ENCODE measurements at places on chromosomes 6 and 20.

- no peak for DNase-seq
Measured at GRCh38 chr6:80250391-80250997, 144.0 kb downstream of the BCKDHB start.

GRCh38 chr6:4965562-4966389, 38.1 kb downstream of the RPP40 start:
- no peak for DNase-seq

- peak; percentile 82 for DNase-seq
Measured at GRCh38 chr6:43172104-43173007, 1.3 kb downstream of the SRF start.

DNA sequence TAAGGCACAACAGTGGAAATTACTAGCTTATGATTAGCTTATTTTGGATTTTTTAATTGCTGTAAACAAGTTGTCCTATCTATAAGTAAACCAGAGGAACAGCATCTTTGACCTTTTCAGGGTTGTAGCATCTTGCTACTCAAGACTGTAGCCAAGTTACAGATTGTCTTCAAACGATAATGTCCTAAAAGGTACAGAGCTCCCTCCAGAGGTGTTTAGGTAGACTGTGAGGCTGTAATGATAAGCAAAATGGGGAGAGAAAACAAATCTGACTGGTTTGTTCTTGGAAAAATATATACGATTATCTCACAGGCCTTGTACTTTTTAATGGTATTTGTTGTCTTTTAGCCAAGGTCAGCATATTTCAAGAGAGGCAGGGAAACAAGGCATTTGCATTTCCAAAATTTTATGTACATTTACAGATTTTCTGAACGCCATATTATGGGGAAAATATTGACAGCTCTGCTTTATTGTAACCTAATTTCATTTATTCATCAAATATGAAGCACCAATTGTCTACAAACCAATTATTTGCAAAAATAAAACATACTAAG, 273.4 kb downstream of the MEI4 start:
- DNase-seq, result no peak

GRCh38 chr20:35304956-35305355, 12.7 kb upstream of the FAM83C start:
- no peak for DNase-seq

GRCh38 chr20:32312718-32313424, 35.4 kb downstream of the KIF3B start:
- no peak for DNase-seq

- DNase-seq, result no peak
Measured at GRCh38 chr6:80531681-80532619, 425.5 kb downstream of the BCKDHB start.

DNA sequence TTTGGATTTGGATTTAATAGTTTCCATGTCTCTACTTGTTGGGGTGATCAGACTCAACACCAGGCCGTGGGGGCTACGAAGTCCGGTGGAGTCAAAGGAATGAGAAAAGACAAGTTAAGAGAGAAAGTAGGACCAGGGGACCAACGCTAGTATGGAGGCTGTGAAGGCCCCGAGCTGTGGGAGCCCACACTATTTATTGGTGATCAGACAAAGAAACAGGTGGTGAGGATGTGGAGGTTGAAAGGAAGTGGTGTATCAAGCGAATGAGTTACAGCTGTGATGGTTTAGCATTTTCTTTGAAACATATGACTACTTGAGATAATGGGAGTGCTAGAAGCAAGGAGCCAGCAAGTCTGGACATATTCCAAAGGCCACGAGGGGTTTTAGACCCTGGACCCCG, 62.4 kb downstream of the AKAP7 start:
- no peak for DNase-seq

DNA sequence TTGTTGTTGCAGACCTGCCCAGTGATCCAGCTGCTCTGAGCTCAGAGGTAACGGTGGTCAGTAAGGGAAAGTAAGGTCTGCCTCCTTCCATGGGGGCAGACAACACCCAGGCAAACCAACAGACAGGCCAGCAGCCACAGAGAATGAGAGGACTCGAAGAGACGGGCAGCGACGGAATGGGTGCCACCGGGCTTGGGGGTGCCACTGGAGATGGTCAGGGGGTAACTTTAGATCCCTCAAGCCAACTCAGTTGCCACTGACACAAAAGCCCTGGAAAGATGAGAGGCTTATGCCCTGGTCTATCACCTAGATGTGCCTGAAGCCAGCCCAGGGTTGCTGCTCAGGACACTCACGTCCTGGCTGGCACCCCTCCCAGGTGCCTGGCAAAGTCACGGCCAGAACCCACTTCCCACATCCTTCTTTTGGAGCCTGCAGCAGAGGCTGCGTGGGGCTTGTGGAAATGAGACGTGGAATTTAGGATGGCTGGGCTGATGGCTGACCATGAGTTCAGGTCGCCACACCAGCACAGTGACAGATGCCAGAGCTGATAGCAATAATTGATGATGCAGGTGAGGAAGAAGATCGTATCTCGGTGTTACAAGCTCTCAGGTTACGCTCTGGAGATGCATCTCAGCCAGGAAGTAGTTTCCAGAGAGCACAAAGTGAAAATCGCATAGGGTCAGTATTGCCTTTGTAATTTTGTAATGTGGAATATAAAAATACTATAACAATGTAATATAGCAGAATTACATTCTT, 209.1 kb downstream of the SYNDIG1 start:
- DNase-seq, result peak; percentile 61

GRCh38 chr6:19587238-19587942, 249.8 kb upstream of the ID4 start:
- no peak for DNase-seq

- DNase-seq, result no peak
Measured at GRCh38 chr6:37058084-37058586, 52.7 kb downstream of the FGD2 start.

GRCh38 chr6:52937908-52938307, 28.4 kb upstream of the GSTA3 start:
- DNase-seq, result no peak

GRCh38 chr20:20134941-20135575, 82.7 kb downstream of the CFAP61 start:
- DNase-seq, result no peak

DNA sequence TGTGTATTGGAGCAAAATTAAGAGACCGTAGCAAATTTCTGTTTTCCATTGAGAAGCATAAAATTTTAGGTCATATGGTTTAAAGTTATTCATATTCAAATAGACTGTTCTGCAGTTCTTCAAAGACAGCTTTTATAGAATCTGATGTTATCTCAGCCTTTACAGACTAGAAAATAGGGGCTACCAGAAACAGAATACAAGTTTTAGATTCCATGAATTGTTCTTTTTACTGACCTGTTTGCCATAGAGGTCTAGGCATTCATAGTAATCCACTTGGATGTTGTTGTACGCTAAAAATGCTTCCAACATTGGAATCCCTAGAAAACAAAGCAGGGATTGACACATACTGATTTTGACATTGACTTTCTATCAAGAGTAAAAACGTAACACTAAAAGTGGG, 47.3 kb upstream of the BTBD3 start:
- no peak for DNase-seq

- DNase-seq, result no peak
Measured at GRCh38 chr6:74705451-74705850, 500.4 kb downstream of the COL12A1 start.

DNA sequence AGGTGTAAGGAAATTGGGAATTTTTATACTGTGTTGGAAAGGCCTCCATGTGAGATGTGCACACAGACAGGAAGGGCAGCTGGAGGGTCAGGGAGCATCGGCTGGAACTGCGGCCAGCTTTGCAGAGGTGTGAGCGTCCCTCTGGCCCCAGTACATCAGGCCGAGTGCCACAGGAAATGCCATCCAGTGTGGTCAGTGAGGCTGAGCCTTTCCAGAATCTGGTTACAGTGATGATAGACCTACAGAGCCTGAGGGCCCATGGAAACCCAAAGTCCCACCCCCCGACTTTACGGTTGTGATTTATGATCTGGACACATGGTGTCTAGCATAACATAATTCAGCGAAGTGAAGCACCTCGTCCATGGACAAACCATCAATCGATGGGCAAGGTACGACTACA, 137.3 kb upstream of the PDE10A start:
- no peak for DNase-seq

GRCh38 chr6:31299511-31299910, 27.6 kb upstream of the HLA-C start:
- no peak for DNase-seq

DNA sequence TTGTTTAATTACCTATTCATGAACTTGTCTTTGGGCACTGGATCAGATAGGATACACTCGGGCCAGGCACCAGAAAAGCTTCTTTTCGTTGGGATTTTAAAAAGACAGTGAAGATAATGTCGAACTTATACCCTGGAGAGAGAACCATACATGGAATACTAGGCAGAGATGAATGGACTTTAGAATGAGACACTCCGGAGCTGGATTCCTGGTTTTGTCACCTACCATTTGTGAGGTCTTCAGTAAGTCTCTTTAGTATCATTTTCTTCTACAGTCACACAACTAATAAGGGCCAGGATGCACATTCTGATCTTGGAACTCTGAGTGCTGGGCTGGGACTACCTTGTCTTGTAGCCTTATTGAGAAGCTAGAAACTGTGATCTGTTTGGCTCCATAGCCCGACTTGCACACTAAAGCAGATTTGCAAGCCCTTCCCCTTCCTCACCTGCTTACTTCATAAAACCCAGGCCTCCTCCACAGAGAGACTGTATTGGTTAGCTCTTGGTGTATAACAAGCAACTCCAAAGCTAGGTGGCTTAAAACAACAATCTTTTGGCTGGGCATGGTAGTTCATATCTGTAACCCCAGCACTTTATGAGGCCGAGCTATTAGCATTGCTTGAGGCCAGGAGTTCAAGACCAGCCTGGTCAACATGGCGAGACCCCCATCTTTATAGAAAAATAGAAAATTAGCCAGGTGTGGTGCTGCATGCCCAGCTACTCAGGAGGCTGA, 7.4 kb upstream of the IFT52 start:
- DNase-seq, result no peak

GRCh38 chr6:89941031-89941762, 46.9 kb downstream of the GJA10 start:
- no peak for DNase-seq

DNA sequence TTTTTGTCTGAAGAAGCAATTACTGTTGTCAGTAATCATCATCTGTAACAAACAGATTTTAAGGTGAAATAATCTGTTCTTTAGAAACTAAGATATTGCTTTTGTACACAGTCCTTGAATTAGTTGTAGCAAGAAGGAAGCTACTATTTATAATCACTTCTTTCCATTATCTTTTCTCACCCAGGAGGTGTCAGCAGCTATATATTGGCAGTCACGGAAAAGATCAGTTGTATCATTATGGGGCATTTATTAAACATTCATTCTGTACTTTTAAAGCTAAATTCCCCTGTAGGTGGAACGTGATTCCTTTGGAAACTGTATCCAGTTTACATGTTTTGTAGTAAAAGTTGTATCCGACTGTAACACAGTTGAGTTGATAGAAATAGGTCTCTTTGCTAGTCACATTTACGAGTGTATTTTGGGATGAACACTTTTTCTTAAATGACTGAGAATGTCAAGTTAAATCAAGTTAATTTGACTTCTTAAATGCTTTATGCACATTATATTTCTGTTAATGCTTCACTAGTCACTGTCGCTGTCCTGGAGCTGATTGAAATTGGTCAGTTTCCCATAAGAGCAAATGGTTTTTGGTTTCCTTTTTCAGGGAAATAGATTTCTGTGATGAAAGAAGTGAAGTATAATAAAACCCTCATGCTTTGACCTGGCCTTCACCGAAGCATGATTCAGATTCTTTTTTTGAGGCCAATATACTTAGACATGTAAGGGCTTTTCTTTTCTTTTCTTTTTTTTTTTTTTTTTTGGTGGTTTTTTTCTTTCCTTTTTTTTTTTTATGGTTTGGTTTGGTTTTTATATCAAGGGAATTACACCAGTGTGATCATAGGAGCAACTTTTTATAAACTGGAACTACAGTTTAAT, 5.1 kb downstream of the QKI start:
- DNase-seq, result no peak

- no peak for DNase-seq
Measured at GRCh38 chr6:44825273-44825672, 437.8 kb downstream of the CDC5L start.

DNA sequence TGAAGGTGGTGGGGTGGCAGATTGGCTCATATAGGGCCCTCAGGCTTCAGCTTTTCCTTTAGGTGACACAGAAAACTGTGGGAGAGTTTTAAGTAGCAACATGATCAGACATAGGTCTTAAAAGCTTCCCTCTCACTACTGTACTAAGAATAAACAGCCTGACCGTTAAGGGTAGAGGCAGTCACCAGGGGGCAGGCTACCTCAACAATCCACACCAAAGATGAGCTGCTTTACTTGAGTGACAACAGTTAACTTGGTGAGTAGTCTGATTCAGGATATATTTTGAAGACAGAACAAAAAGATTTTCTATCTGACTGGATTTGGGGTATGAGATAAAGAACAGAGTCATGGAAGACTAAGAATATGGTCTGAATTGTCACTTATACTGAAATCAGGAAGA, 193.1 kb upstream of the SHLD1 start:
- peak; percentile 59 for DNase-seq
